ENCODE measurements at places on chromosomes 2 and 18.

DNA sequence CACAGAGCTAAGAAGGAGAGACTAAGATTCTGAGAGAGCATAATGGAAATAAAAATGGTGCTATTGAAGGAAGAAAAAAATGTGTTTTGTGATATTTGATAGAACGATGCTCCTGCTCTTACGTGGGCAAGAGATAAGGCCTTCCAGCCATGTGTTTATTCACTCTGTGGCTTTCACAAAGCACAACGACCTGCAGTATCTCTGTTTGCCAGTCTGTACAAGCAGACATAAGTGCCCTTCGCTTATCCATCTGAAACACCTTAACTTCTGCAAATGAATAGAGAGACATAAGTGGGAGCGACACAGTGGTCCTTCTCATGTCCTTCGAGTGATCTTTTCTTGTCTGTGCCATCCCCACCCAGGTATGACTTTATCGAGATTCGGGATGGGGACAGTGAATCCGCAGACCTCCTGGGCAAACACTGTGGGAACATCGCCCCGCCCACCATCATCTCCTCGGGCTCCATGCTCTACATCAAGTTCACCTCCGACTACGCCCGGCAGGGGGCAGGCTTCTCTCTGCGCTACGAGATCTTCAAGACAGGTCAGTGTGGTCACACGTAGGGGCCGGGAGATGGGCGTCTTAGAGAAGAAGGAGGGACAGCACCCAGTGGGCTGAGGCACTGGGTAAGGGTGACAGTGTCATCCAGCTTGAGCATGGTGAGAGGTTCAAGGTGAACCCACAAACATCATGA, 33.7 kb downstream of the NRP2 start:
- no peak for DNase-seq

DNA sequence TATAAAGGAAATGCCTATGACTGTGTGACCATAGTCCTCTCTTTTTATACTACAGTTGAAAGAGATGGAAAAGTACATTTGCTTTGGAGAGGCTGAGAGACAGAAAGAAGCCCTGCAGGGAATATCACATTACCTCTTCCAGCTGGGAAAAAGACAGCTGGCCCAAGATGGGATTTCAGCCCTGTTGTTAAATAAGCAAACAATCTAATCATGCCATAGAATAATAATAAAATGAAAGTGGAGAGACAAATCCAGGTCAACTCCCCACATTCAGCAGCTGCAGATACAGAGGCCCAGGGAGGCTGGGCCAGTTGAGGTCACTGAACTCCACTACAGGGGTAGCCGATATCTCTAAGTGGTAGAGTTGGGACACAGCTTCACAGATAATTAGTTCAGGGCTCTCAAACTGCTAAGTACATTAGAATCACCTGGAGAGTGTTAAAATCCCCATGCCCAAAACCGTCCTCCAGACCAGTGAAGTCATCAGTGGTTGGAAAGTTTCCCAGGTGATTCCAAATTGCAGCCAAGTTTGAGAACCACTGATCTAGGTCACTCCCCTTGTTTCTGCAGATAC, 81.9 kb downstream of the MOGAT1 start:
- no peak for DNase-seq

GRCh38 chr2:121335294-121336290, 50.6 kb upstream of the TFCP2L1 start:
- DNase-seq: no peak

- DNase-seq: no peak
Measured at GRCh38 chr18:77647472-77647871, 397.8 kb downstream of the GALR1 start.

GRCh38 chr2:161141033-161141432, 19.2 kb upstream of the TANK start:
- DNase-seq: no peak

- no peak for DNase-seq
Measured at GRCh38 chr18:24611075-24611474, 150.6 kb downstream of the HRH4 start.

DNA sequence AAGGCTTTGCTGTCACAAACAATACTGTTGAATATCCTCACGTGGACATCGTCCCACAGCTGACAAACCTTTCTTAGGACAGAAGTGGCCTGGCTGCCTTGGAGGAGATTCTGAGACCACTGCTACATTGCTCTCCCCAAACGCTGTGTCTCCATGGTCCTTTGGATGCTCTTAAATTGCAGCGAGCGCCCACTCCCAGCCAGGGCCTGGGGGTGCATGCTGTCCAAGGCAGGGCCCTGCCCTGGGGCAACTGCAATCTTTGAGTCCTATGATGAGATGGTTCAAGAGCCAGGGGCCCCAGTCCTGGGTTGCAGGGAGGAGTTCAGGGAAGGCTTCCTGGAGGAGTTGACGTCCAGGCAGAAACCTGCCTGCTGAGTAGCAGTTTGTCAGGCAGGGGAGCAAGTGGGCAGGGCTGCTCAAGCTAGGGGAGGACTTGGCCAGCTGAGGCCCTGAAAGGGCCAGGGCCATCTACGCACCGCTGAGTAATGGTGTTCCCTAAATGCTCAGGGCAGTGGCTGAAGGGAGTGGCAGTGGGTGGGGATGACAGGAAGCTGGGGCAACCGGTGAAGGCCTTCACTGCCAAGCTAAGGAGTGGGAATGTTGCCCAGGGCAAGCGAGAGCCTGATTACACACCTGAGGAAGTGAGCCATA, 10.8 kb upstream of the SDC1 start:
- no peak for DNase-seq

GRCh38 chr2:96867756-96868554, 1.9 kb downstream of the SEMA4C start:
- peak; percentile 16 for DNase-seq

DNA sequence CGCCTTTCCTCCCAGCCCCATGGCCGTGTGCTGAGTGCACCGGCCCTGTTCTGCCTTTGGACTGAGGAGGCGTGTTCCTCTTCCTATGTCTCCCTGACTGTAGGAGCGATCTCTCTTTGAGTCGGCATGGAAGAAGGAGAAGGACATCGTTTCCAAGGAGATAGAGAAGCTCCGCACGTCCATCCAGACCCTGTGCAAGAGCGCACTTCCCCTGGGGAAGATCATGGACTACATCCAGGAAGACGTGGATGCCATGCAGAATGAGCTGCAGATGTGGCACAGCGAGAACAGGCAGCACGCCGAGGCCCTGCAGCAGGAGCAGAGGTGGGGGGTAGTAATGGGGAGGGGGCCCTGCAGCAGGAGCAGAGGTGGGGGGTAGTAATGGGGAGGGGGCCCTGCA, 29.4 kb upstream of the ASB1 start:
- DNase-seq: no peak

DNA sequence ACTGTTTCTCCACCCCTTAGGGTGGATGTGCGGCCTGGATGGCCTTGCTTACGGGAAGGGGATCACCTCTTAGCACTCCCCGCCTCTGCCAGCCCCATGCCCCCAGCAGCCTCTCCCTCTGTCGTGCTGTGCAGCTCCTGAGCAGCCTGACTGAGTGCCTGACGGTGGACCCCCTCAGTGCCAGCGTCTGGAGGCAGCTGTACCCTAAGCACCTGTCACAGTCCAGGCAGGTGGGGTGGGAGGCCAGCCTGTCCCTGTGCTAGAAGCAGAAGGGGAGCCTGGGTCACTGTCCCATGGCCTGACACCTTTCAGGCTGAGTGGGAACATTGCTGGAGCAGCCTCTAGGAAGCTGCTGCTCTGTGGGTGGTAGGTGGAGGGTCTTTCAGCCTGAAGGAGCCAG, 5.2 kb downstream of the TMEM214 start:
- DNase-seq: no peak

- no peak for DNase-seq
Measured at GRCh38 chr2:220151341-220151740, 523.9 kb downstream of the SLC4A3 start.

GRCh38 chr18:52781113-52781512, 441.1 kb downstream of the DCC start:
- no peak for DNase-seq

DNA sequence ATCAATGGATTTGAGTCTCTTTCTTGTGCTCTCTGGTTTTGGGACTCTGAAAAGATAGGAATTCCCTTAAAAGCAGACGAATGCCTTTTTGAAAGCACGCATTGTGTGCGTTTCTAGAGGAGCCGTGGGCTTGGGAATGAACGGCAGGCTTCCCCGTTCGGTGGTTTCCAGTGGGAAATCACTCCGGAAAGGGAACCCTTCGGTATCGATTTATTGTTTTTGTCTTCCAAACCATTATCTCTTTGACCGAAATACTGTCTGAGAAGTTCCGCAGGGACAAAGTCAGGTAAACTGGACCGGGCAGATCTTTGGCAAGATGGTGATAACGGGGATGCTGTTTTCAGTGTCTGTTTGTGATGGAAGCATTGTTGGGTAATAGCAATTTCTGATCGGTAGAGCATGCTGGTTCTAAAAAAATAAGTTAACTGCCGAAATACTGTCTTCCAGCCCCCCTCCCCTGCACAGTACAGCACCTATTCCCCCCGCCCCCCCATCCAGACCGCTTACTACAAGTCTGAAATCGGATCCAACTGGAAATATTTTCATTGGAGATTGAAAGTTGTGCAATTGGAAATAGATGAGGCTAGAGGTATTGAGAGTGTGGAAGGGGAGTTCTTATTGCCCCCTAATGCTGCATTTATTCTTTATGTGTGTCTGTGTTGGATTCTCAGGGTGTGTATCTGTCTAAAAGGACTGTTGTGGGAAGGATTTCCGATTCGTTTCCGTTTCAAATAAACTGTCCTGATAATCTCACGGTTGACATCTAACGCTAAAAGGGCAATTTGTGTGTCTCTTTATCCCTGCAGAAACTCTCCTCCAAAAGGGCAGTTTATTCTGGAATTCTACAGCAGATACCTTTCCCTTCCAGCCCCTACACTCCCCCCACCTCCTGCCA, 635 bp downstream of the SETBP1 start:
- no peak for DNase-seq

DNA sequence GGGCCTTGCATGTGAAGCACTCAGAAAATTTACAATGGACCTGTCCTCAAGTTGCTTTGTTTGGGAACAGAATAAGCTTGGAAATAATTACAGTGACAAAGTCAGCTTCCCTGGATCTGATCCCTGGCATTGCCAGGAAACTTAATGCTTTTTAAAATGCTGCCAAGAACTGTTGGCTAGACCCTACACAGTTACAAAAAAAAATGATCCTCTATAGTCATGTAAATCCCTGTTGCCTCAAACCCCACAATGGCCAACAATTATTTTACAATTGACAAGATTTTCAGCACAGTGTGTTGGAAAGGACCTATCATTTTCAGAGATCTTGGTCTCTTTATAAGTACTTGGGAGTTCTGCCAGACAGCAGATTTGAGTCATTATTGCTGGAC, 470.4 kb upstream of the ACVR2A start:
- DNase-seq: no peak

GRCh38 chr18:46917803-46918600, 600 bp downstream of the KATNAL2 start:
- peak; percentile 32 for DNase-seq

GRCh38 chr2:155895016-155895415, 437.5 kb downstream of the NR4A2 start:
- peak; percentile 7 for DNase-seq

- DNase-seq: no peak
Measured at GRCh38 chr18:70301667-70302066, 12.8 kb downstream of the SOCS6 start.

DNA sequence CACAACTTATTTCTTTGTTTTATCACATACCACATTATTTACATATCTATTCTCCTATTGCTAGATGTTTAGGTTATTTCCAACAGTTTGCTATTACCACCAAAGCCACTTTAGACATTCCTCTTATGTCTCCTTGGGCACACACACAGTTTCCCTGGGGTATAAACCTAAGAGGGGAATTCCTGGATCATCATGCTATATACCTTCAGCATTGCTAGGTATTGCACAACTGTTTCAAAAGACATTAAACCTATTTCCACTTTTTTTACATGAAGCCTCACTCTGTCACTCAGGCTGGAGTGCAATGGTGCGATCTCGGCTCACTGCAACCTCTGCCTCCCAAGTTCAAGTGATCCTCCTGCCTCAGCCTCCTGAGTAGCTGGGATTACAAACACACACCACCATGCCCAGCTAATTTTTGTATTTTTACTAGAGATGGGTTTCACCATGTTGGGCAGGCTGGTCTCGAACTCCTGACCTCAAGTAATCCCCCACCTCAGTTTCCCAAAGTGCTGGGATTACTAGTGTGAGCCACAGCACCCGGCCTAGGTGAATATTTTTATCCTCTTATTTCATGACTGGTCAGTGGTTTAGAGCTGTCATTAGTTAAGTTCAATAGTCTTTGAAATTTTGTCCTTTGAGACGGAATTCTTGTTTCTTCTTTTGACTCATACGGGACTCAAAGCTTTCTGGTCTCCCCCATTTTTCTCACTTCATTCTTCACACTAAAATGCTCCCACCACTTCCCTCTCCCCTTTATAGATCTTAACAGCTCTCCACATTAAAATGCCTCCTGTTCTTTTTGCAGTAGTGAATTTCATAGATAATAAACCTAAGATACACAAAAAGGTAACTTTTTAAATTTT, 30.3 kb downstream of the SULT1C4 start:
- DNase-seq: no peak

All from EL (cell line).